Occipital lobe (tissue), 3 donors: ENCODE measurements at places on chromosomes 7 and 10. TPM values are rescaled to one million over a fixed set of nuclear protein-coding genes. Genes with fewer than 3 reads are reported as not detected.

GHRHR gene
- not detected for total RNA-seq

GRCh38 chr10:59718257-59718656, 8.6 kb upstream of the SLC16A9 start:
- DNase-seq, result no peak

DNA sequence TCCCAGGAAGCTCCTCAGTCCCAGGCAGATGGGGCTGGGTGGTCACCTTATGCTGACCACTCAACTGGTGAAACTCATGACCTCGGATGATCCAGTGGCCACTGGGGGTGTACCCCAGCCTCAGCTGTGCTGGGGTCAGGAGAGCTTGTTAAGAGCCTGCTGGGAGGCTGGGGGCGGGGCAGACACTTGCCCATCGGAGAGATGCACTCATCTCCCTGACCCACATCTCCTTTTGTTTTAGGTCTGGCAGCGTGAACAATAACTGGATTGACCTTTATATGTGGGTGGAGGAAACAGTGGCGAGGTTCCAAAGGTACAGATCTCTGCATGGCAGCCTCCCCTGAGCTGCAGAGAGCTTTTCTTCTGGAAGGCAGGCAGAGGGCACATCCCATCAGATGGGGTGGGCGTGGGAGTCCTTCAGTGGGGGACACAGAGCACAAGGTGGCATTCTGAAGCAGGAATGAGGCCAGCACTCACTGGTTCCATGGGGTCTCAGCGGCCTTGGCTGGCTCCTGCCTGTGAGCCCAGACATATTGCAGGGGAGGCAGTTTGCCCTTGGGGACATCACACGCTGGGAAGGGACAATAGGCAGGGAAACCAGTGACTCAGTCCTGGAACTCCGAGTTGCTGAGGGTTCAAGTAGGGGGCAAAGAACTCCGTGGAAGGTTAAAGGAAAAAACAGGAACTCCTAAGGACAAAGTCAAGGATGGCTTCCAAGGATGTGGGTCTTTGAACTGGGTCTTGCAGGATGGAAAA, 5.2 kb downstream of the ANTXRL start:
- DNase-seq, result no peak

ZNF735 gene
- total RNA-seq, result not detected

DNA sequence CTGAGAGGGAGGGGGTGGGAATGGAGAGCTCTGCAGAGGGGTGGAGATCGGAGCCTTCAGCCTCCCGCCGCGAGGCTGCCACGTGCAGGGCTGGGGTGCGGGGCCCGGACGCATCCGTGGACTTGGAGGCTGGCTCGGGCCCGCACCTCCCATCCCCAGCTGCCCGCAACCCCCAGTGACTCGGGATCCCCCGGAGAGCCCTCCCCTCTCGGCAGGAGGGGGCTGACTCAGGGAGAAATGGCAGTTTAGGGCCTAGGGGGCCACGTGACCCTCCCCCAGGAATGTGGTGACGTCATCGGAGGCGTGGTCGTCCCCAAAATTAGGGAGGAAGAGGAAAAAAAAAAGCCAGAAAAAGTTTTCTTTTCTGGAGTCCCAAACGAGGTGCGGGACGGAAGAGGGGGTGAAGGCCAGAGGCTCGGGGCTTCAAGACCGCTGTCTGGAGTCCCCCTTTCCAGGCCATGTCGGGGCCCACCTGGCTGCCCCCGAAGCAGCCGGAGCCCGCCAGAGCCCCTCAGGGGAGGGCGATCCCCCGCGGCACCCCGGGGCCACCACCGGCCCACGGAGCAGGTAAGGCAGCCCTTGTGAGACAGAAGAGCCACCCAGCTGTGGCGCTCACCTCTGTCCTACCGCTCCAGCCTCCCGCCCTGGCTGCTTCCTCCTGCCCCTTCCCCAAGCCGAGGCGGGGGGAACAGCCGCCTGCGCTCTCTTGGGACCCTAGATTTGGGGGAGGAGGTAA, at the start of gene TRIP6:
Gene TRIP6, plus strand, starts transcription at position 348 of the 736 bp plus-strand sequence. Its CDS starts 111 bp downstream, at position 459.
- peak; percentile 48 for DNase-seq

DNA sequence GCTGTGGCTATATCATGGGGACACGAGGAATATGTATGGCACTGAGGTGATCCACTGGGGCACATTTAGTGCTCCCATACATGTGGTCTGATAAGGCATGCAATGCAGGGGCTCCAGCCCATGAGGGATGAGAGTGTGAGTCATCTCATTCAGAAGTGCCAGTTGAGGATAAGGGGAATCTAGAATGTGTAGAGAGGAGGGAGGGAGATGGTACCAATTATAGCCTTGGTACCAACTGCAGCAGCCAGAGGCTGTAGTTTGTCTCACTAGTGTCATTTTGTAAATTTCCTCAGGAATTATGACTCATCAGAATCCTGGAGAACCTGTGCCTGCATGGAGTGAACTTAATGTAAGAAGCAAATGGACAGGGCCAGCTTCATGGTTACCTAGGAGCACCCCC, 46.2 kb downstream of the LAMB4 start:
- peak; percentile 14 for DNase-seq

PLA2G12B gene
- not detected for total RNA-seq

- no peak for DNase-seq
Observed at GRCh38 chr7:95485391-95486123, at the start of gene ASB4. Gene ASB4, plus strand, starts transcription at chr7:95485943. Its CDS starts 29 bp downstream, at chr7:95485972.

GRCh38 chr10:80649183-80649582, 111.5 kb downstream of the SH2D4B start:
- no peak for DNase-seq

- DNase-seq, result no peak
Observed at GRCh38 chr7:30920584-30921539, 9.2 kb downstream of the AQP1 start.

PRSS58 gene
- not detected for total RNA-seq

- no peak for DNase-seq
Observed at GRCh38 chr10:101695404-101695890, 477 bp upstream of the FBXW4 start.

DNA sequence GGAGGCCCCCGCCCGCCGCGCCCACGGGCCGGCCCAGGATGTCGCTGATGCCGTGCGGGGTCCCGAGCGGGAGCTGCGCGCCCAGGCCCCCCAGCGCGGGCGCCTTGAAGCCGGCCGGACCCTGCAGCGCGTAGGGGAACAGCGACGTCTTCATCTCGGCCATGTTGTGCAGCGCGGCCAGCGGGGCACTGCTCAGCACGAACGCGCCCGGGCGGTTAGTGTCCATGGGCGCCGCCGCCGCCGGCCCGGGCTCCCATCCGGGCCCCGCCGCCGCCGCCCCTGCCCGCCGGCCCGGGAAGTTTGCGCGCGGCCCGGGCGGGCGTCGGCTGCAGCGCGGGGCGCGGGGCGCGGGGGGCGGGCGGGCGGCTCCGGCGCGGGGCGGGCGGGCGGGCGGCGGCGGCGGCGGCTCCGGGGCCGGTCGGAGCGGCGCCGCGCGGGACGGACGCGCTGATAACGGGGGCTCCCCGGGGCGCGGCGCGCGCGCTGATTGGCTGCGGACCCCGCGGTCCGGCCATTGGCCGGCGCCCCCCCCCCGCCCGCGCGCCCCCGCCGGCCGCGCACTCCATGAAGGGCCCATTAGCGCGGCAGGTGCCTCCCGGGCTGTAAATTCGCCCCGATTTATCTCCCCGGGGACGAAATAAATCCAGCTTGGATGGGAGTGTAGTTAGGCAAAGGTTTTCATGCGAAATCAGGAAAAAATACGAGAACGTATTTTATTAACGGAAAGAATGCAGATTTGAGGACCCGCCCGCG, at the start of gene NKX6-2:
Gene NKX6-2, minus strand, starts transcription at position 425 of the 753 bp plus-strand sequence. Its CDS starts 199 bp downstream, at position 226.
- peak; percentile 14 for DNase-seq

GRCh38 chr7:79296553-79297320, 156.7 kb downstream of the MAGI2 start:
- DNase-seq, result no peak

- no peak for DNase-seq
Observed at GRCh38 chr7:380711-381210, 90.8 kb downstream of the FOXL3 start.

SH2B2 gene
- 11.9 TPM for total RNA-seq

DNA sequence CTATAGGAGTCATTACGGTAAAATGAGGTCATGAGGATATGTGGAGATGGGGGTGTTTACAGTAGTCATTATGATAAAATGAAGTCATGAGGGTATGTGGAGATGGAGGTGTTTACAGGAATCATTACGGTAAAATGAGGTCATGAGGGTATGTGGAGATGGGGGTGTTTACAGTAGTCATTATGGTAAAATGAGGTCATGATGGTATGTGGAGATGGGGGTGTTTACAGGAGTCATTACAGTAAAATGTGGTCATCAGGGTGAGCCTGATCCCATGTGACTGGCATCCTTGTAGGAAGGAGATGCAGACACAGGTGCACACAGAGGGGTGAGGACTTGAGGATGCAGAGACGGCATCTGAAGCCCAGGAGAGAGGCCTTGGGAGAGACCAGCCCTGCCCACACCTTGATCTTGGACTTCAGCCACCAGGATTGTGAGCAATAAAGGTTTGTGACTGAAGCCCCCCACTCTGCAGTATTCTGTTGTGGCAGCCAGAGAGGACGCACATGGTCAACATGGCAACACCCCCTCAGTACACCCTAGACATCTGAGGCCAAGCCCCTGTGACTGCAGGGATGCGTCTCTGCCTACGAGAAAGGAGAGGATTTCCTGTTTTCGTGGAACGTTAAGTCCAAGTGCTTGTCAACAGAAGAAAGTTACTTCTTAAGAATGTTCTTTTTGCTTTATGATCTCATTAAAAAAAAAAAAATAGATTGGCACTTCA, 544.4 kb downstream of the DNAJB6 start:
- no peak for DNase-seq

GRCh38 chr10:124641282-124642087, 102.7 kb downstream of the FAM53B start:
- DNase-seq, result peak; percentile 44

GRCh38 chr10:100987685-100988049, 324 bp downstream of the TWNK start:
- DNase-seq, result no peak

DNA sequence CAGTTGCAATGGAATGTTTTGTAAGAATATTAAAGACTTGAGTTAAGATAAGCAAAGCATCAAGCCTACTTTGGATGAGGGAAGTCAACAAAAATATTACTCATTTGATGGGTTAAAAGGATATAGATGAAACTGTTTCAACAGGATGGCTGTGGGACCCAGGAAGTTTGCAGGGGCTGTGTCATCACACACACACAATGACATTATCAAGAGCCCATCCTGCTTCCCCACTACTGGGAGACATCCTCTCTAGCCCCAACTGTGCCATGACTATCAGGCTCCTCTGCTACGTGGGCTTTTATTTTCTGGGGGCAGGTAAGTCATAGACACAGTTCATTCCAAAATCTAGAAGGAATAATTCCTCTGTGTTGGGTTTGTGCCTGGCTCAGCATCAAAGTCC, 78.8 kb upstream of the PRSS1 start:
- DNase-seq, result no peak

DNA sequence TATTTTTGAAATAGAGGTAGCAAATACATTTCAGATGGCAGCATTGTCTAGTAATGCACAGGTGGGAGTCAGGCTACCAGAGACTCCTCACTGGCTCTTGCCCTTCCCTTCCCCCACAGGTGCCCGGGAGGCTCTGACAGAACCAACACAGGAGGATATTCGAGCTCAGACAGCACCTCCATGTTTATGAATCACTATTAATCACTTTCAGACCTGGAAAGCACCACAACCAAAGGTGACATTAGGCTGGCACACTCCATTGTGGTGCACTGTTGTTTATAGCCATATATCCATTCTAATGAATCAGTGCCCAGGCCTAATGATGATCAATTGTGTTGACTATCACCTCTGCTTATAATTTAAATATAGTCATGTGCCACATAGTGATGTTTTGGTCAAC, 107.8 kb upstream of the NAMPT start:
- no peak for DNase-seq

- no peak for DNase-seq
Observed at GRCh38 chr7:45712872-45713668, 138.9 kb downstream of the ADCY1 start.

- no peak for DNase-seq
Observed at GRCh38 chr10:78044179-78044578, 10.5 kb downstream of the RPS24 start.

FAM25G gene
- total RNA-seq, result not detected

- peak; percentile 18 for DNase-seq
Observed at GRCh38 chr10:97319671-97320479, 804 bp downstream of the FRAT1 start.

FLNC gene
- total RNA-seq, result 3.6 TPM

- no peak for DNase-seq
Observed at GRCh38 chr10:85420501-85421191, 945.9 kb downstream of the GRID1 start.

- no peak for DNase-seq
Observed at GRCh38 chr10:52642208-52642607, 130.4 kb downstream of the MBL2 start.

IFRD1 gene
- total RNA-seq, result 90.5 TPM

GRCh38 chr7:101164071-101164840, 1.1 kb downstream of the VGF start:
- DNase-seq, result no peak

OR9A2 gene
- 1.1 TPM for total RNA-seq

GRCh38 chr7:90980545-90980944, 283.7 kb upstream of the FZD1 start:
- DNase-seq, result no peak

CCL26 gene
- total RNA-seq, result not detected

- no peak for DNase-seq
Observed at GRCh38 chr10:69906425-69906824, 104.7 kb downstream of the COL13A1 start.

DNA sequence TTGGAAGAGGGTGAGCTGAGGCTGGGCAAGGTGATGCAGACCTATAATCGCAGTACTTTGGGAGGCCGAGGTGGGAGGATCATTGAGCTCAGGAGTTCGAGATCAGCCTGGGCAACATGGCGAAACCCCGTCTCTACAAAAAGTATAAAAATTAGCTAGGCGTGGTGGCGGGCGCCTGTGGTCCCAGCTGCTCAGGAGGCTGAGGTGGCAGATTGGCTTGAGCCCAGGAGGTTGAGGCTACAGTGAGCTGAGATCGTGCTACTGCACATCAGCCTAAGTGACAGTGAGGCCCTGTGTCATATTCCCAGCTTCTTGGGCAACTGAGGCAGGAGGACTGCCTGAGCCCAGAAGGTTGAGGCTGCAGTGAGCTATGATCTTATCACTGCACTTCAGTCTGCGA, 13.6 kb downstream of the BMPR1A start:
- DNase-seq, result no peak

RPEL1 gene
- total RNA-seq, result 0.16 TPM

GRCh38 chr7:85046534-85046933, 140.3 kb downstream of the SEMA3D start:
- DNase-seq, result no peak

KIAA1217 gene
- total RNA-seq, result 5.9 TPM

DNA sequence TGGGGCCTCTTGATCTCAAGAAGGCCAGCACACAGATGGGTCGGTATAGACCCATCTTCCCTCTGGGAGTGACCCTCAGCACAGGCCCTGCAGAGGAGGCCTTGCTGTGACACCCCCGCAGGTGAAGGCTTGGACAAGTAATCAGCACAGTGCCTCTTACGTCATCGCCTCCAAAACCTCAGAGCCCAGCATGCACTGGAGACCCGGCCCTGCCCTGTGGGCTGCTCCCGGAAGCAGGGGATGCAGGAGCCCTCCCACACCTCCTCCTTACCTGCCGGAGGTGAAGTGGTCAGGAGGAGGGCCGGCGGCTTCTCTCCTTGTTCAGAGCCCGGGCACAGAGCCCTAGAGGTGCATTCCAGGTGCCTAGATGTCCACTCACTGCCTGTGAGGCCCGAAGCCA, 121.4 kb downstream of the PAXIP1 start:
- no peak for DNase-seq
